ENCODE measurements at places on chromosomes 6 and 20. TPM values are rescaled to one million over a fixed set of nuclear protein-coding genes. Genes with fewer than 3 reads are reported as not detected.
A peak's percentile ranks its signal among the peaks of the same experiment; 100 is the strongest.

GRCh38 chr6:130585587-130585986 lies 219.8 kb downstream of the TMEM200A start:
- H3K27ac ChIP-seq, result no peak overlapping the region
- DNase-seq, result no peak
- no peaks in the 10 kb centered on the region for H3K27me3 ChIP-seq
- H3K4me3 ChIP-seq, result no peak overlapping the region

GRCh38 chr6:135265278-135265677 lies 84.2 kb downstream of the MYB start:
- no peaks in the 10 kb centered on the region for H3K36me3 ChIP-seq
- no peak overlapping the region for H3K4me3 ChIP-seq
- DNase-seq, result no peak

The UNC93A gene
- not detected for total RNA-seq

- no peak overlapping the region for H3K27ac ChIP-seq
- peak overlapping the region; percentile 87 for H3K4me3 ChIP-seq
- H3K4me1 ChIP-seq, result peaks cover 4% of the 10 kb centered on the region
- peaks cover 6% of the 10 kb centered on the region for H3K27me3 ChIP-seq
- H3K36me3 ChIP-seq, result peaks cover 9% of the 10 kb centered on the region
These were observed 285.8 kb upstream of the SUPT3H start for GRCh38 chr6:45663251-45664221.

GRCh38 chr6:106097411-106098231 lies 11.5 kb downstream of the PRDM1 start:
- H3K4me1 ChIP-seq, result peaks cover 24% of the 10 kb centered on the region
- peaks cover 3% of the 10 kb centered on the region for H3K27me3 ChIP-seq
- no peak for DNase-seq
- no peaks in the 10 kb centered on the region for H3K36me3 ChIP-seq
- no peak overlapping the region for H3K27ac ChIP-seq

The ANKRD66 gene
- not detected for total RNA-seq

GRCh38 chr6:39091220-39091619 lies 23.8 kb downstream of the SAYSD1 start:
- H3K27ac ChIP-seq, result no peak overlapping the region
- DNase-seq, result no peak
- H3K4me3 ChIP-seq, result no peak overlapping the region
- no peaks in the 10 kb centered on the region for H3K27me3 ChIP-seq
- H3K4me1 ChIP-seq, result peaks cover 21% of the 10 kb centered on the region
- no peaks in the 10 kb centered on the region for H3K36me3 ChIP-seq

The ATG5 gene
- total RNA-seq, result 24.8 TPM

DNA sequence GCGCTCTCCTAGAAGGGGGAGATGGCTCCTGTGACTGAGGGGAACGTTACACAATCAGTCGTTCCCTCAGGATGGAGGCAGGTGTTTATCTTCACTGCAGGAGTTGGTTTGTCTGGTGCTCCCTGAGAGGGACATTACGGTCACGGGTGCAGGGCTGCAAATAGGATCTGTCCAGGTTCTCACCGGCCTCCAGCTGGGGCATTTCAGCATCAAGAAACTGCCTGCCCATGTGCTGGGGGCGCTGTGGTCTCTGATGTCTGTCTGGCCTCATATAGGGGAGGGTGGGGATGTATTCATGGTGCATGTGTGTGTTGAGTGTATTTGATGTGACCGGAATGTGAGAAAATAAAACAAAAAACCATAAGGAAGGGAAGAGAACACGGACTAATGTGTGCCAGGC lies 77.1 kb downstream of the TBC1D7 start:
- H3K4me1 ChIP-seq, result peaks cover 28% of the 10 kb centered on the region
- no peak overlapping the region for H3K27ac ChIP-seq
- H3K27me3 ChIP-seq, result peaks cover 8% of the 10 kb centered on the region
- H3K36me3 ChIP-seq, result peaks cover under 1% of the 10 kb centered on the region

DNA sequence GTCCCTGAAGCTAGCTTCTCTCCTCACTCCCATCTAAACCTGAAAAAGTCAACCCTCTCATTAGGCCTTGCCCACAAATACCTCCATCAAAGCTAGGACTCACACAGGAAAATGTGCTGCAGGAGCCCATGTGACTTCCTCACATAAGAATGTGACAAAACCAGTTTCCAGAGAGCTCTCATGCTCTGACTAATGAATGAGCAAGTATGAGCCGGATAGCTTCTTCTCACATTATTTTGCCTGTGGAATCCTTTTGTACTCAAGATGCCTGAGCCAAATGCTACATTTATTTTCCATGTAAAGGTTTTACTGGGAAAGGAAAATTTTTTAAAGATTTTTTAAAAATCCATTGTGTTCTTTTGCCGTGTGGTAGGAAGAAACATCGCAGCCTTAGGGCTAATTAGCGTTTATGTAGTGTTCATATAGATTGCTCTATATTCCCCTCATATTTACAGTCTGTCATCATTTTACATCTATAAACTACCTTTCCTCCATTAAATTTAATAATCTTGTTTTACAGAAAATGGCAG lies 68.6 kb upstream of the CCN6 start:
- DNase-seq, result no peak
- H3K27ac ChIP-seq, result no peak overlapping the region
- H3K36me3 ChIP-seq, result peaks cover 4% of the 10 kb centered on the region
- H3K27me3 ChIP-seq, result peaks cover 3% of the 10 kb centered on the region
- peaks cover 10% of the 10 kb centered on the region for H3K4me1 ChIP-seq
- H3K4me3 ChIP-seq, result no peak overlapping the region

The YTHDF1 gene
- 43.3 TPM for total RNA-seq

GRCh38 chr6:169942173-169942572 lies 190.8 kb downstream of the ERMARD start:
- H3K27ac ChIP-seq, result no peak overlapping the region
- peaks cover 3% of the 10 kb centered on the region for H3K27me3 ChIP-seq

DNA sequence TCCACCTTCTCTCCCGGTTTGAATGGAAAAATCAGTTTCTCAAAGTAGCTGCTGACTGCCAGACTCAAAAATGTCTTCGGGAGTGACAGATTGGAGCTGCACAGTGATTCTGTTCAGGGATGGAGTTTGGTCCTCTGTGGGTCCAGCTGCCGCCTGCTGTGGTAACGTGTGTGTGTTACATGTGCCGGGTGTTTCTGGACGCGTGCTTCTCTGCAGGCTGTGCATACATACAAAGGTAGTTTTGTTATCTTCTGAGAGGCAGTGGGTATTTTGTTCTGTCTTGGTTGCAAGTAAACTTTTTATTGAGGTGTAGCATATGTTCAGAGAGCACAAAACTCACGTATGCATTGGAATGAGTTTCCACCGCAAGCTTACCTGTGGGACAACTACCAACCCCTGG lies 41.3 kb upstream of the NAA20 start:
- DNase-seq, result no peak
- H3K4me3 ChIP-seq, result no peak overlapping the region
- H3K36me3 ChIP-seq, result peaks cover 30% of the 10 kb centered on the region
- H3K4me1 ChIP-seq, result peaks cover 27% of the 10 kb centered on the region
- peak overlapping the region; percentile 43 for H3K27ac ChIP-seq
- peaks cover 10% of the 10 kb centered on the region for H3K27me3 ChIP-seq

- no peak for DNase-seq
- no peaks in the 10 kb centered on the region for H3K4me1 ChIP-seq
- H3K4me3 ChIP-seq, result no peak overlapping the region
- H3K27me3 ChIP-seq, result peaks cover 2% of the 10 kb centered on the region
These were observed 927.7 kb downstream of the TFAP2A start for GRCh38 chr6:9487128-9487527.

The RAD21L1 gene
- not detected for total RNA-seq

The PKIB gene
- total RNA-seq, result 48.1 TPM

DNA sequence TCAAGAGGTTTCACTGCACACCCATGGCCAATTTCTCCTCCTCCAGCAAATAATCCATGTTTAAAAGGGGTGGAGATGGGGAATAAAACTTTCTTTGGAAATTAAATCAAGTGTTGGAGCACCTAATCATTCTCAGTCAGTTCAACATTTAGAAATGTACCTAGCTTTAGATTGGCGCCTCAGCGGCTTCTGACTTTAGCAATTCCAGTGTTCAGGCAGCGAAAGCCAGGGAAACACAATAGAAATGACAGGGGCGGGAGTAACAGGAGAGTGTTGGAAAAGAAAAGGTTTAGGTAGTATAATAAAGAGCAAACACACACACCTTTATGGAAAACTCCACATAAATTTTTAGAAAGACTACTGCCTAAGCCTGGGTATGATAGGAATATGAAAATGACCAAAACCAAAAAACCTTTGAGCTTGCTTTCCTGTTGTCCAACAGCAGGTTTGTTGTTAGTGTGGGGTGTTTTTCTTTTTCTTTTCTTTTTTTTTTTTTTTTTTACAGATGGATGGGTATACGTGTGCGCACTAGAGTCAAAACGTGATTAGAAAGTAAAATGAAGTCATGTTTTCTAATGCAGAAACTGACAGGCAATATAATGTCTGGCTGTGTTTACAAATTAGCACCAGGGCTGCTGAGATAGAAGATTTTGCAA lies 7.7 kb downstream of the TFAP2A start:
- no peak overlapping the region for H3K4me3 ChIP-seq
- H3K36me3 ChIP-seq, result peaks cover 5% of the 10 kb centered on the region
- peaks cover 17% of the 10 kb centered on the region for H3K4me1 ChIP-seq
- H3K27me3 ChIP-seq, result peaks cover 33% of the 10 kb centered on the region
- H3K27ac ChIP-seq, result no peak overlapping the region

GRCh38 chr6:108875161-108875555 lies 26.9 kb downstream of the ARMC2 start:
- H3K4me3 ChIP-seq, result no peak overlapping the region
- peaks cover 6% of the 10 kb centered on the region for H3K4me1 ChIP-seq
- DNase-seq, result no peak
- H3K27ac ChIP-seq, result no peak overlapping the region

Data from glutamatergic neuron (in vitro differentiated cells).